ENCODE measurements at places on chromosomes 13 and 19.

DNA sequence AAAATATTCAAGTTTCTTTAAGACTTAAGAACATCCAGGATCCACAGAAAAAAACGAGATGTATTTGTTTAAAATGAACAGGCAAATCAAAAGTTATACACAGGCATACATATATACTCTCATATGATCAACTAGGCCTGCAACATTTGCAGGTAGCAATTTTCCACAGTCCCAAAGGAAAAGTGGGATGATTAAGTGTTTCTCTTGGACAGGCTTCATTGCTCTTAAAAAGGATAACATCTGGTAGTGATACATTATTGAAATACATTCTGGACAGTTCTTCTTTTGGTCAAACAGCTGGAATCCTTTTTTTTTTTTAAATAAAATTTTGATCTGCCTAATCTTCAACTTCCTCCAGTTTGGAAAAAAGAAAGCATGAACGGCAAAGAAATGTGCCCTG, 114.8 kb upstream of the TDRD3 start:
- no peak for DNase-seq

DNA sequence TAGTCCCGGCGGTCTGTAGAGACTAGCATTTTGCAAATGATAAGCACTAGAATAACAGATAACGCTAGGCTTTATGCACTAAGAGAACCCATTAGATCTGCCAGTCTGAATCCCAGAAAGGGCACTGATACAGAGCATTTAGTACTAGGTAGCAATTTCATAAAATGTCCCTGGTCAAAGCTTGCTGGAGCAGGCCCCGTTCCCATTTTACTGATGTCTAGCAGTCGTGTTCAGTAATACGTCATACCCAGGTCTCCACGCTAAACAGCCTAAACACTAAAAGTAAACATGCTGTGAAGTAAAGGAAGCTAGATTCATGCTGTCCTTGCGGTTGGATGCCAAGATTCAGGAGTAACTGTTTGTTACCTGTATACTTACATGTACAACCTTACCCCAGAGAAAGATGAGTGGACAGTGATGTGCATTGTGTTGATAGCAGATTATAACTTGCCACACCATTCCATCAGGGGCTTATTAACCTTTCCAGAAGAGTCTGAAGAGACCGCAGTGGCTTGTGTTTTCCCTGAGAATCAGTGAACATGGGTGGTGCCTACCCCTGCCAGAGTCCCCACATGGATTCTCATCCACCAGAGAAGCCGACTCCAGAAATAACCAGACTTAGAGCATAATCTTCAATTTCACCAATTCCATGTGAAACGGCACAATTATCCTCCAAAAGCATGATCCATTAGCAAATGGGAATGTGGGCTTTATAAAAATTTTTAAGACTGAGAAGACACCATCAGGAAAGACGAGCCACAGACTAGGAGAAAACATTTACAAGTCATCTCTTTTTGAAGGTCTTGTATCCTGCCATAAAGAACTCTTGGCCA, 3.4 kb upstream of the RPS11 start:
- DNase-seq = no peak

GRCh38 chr19:46251416-46251815, 21.9 kb downstream of the IGFL1 start:
- no peak for DNase-seq

- DNase-seq = no peak
Observed at GRCh38 chr19:6211632-6212402, 68.0 kb downstream of the MLLT1 start.

DNA sequence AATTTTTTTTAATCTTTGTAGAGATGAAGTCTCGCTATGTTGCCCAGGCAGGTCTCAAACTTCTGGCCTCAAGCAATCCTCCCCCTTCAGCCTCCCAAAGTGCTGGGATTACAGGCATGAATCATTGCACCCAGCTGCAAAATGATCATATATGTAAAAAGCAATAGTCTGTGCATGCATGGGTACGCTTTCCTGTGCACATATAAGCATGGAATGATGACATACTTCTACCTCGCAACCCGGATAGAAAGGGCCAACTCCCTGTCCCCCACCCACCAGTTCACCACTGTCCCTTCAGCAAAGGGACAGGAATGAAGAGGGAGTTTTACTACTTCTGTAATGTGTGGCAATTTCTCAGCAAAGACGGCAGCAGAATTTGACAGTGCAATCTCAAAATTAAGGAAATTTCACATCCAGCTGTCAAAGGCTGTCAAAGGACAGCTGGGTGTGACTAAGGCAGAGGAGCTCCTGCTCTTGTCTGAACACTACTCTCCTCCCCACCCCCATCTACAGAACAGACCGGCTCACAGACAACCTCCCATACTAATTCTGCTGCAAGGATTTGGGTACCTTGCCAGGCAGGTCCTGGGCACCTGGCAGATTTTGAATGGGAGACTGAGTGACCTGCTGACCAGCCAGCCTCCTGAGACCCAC, 95.6 kb downstream of the TSHZ3 start:
- no peak for DNase-seq
